ENCODE measurements at places on chromosomes 4 and X. TPM values are rescaled to one million over a fixed set of nuclear protein-coding genes. Genes with fewer than 3 reads are reported as not detected.

GRCh38 chr4:3283916-3284315 lies 8.9 kb upstream of the RGS12 start:
- H3K27me3 ChIP-seq = peaks cover 5% of the 10 kb centered on the region
- H3K4me3 ChIP-seq = no peak overlapping the region
- no peak for DNase-seq
- H3K4me1 ChIP-seq = no peaks in the 10 kb centered on the region

Gene STIM2
- 55.5 TPM for total RNA-seq

Gene WFS1
- total RNA-seq = 3.1 TPM

Gene SYN1
- 0.92 TPM for total RNA-seq

DNA sequence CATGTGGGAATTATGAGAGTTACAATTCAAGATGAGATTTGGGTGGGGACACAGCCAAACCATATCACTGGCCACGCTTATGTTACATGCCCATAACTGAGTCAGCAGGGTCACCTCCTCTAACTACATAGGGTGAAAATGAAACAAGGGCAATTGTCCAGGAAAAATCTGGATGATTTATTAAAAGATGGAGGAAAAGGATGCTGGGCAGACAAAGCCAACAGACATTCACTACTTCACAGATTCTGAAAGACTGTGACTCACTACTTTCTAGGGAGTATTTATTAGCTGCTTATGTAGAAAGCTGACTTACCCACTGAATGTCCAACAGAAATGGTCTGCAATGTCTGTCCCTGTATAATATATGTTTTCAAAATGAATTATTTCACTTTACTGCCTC lies 72.4 kb downstream of the APBB2 start:
- H3K27me3 ChIP-seq = no peaks in the 10 kb centered on the region
- H3K27ac ChIP-seq = no peak overlapping the region

Gene TMEM156
- 10.3 TPM for total RNA-seq

Gene GABRA4
- total RNA-seq = not detected

- H3K27ac ChIP-seq = no peak overlapping the region
- H3K4me1 ChIP-seq = no peaks in the 10 kb centered on the region
- no peak for DNase-seq
Observed at GRCh38 chrX:15298201-15298600, 17.2 kb downstream of the ASB11 start.

- DNase-seq = no peak
- no peaks in the 10 kb centered on the region for H3K4me1 ChIP-seq
- H3K27me3 ChIP-seq = no peaks in the 10 kb centered on the region
Observed at GRCh38 chr4:187227907-187228704, 504.4 kb upstream of the FAT1 start.

- no peak overlapping the region for H3K4me3 ChIP-seq
- no peaks in the 10 kb centered on the region for H3K4me1 ChIP-seq
- H3K27ac ChIP-seq = no peak overlapping the region
- DNase-seq = no peak
- no peaks in the 10 kb centered on the region for H3K27me3 ChIP-seq
- H3K36me3 ChIP-seq = no peaks in the 10 kb centered on the region
Observed at GRCh38 chr4:151700566-151701316, 60.1 kb downstream of the GATB start.

Gene SUPT20HL1
- not detected for total RNA-seq

GRCh38 chr4:173547889-173548288 lies 17.9 kb upstream of the HAND2 start:
- H3K36me3 ChIP-seq = no peaks in the 10 kb centered on the region
- no peak overlapping the region for H3K4me3 ChIP-seq
- peaks cover 21% of the 10 kb centered on the region for H3K27me3 ChIP-seq
- no peak for DNase-seq
- no peaks in the 10 kb centered on the region for H3K4me1 ChIP-seq

Gene UGDH
- total RNA-seq = 21.8 TPM

DNA sequence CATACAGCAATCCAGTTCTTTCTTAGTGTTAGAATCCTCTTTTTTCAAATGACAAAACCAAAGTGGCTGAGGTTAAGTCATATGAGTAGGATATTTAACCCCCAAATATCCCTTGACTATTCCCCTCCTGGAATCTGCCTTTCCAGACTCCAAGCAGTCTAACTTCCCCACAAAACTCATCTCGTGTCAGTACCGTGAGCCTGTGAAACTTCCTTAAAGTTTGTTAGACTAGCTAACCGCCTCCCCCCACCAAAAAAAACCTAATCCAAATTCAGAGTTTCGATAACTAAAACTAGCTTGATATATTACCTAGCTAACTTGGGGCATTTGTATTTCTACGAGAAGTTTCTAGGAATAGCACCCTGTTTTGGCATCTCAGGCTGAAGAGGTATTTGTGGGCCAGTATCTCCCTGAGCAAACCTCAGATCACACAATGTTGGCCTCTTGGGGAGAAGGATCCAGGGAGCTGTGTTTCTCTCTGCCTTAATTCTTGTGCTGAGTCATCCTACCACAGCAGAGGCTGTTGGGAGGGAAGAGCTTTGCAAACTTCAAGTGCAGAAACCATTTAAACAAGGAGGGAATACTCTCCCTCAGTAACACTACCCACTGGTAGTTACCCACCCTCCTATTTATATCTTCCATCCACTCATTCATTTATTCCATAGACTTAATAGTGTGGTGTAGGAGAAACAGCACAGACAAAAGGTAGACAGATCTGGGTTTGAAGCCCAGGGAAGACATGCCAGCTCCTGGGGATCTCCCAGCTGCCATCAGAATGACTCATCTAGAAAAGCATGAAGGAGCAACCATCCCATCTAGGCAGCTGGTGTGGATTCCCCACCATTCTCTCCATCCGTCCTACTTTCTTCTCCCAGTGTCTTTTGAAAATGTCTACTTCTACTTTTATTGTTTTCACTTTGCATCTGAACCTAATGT lies 39.3 kb upstream of the TXK start:
- peak overlapping the region; percentile 45 for H3K27ac ChIP-seq
- no peak for DNase-seq
- H3K36me3 ChIP-seq = no peaks in the 10 kb centered on the region
- H3K4me3 ChIP-seq = peak overlapping the region; percentile 33

Gene ESX1
- total RNA-seq = not detected

- no peak overlapping the region for H3K27ac ChIP-seq
- no peaks in the 10 kb centered on the region for H3K4me1 ChIP-seq
- no peaks in the 10 kb centered on the region for H3K36me3 ChIP-seq
Observed at GRCh38 chrX:88526385-88526784, 220.6 kb upstream of the CPXCR1 start.

DNA sequence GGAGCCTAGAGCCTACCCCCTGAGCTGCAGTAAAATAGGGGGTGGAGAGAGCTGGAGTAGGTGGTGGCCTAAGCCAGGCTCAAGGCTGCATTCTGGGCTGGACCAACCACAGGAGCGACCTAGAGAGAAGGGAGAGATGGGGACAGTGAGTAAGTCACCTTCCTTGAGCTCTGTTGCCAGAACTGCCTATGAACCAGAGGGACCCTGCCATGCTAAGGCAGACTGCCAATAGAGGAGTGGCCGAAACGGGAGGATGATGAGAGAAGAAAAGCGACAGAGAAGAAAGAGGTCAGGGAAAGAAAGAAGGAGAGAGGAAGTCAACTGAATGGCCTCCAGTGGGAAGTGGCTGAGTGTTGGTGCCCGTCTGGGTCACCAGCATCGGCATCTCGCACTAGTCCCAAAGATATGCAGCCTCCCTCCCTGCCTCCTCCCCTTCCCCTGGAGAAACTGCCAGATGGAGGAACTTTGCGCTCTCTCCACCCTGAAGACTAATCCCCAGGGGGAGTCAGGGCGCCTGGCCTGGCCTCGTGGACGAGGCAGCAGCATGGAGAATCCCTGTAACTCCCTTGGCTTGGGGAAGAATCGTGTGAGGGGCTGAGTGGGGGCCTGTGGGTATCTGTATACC lies 28.8 kb downstream of the ELF4 start:
- H3K4me3 ChIP-seq = peak overlapping the region; percentile 93
- no peaks in the 10 kb centered on the region for H3K36me3 ChIP-seq
- peaks cover 45% of the 10 kb centered on the region for H3K4me1 ChIP-seq
- H3K27ac ChIP-seq = peak overlapping the region; percentile 96

DNA sequence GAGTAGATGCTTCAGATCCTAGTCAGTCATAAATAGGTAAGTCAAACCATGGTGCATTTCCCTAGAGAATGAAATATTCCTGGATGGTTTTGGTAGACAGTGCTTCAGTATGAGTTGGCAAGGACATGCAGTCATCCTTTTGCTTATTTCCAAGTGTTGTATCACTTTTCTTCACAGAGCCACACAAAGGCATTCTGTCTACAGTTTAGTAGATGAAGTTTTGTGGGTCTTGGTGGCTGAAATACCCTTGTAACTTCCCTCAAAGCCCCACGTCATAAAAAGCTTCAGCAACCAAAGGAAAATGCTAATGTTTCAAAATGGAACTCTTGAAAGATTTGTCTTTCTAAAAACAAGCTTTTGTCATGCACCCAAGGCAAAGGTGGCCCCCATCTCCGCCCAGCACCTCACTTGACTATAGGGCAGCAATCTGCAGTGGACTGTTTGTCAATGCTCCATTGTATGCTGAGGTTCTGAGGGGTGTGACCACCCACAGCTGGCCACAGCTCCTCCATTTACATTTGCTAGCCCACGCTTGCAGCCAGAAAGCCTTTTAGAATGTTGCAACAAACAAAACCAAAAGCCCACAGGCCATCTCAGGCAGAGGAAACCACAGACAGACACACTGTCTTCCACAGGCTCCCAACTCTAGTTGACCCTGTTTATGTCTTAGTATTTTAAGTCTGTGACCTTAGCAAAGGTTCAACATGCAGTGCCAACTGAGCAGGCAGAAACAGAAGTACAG lies 87.1 kb upstream of the FAM9C start:
- H3K27ac ChIP-seq = peak overlapping the region; percentile 55
- no peaks in the 10 kb centered on the region for H3K36me3 ChIP-seq
- peak; percentile 75 for DNase-seq
- H3K4me3 ChIP-seq = peak overlapping the region; percentile 51
- H3K27me3 ChIP-seq = no peaks in the 10 kb centered on the region

Data from natural killer cell treated with Interleukin-12 subunit alpha and Interleukin-12 subunit beta and Interleukin-15 and Interleukin-18, amount 100 ng/mL, for 72 hours (primary cell).